ENCODE measurements at places on chromosomes 2 and 18.

GRCh38 chr2:213934560-213934959 lies 476.3 kb upstream of the VWC2L start:
- DNase-seq: peak; percentile 2

- peak; percentile 6 for DNase-seq
Observed at GRCh38 chr2:99689145-99689742, 199.4 kb upstream of the REV1 start.

GRCh38 chr18:6406075-6406909 lies 8.4 kb downstream of the L3MBTL4 start:
- DNase-seq: no peak

DNA sequence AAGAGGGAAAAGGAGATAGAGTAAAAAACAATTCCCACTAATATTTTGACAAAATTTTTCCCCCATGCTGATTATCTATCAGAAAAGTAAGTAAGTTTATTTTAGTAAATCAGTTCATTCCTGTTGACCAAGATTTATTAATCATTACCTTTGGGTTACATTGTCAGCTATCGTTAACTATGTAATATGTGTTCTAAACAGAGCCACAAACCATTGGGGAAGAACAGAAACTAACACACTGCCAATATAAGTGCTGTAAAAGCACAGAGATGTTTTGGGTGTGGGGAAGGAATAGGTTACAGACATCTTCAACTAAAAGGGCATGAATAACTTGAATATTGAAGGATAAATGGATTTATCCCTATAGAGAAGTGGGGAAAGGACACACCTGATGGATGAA lies 42.5 kb upstream of the ACADL start:
- DNase-seq: no peak

DNA sequence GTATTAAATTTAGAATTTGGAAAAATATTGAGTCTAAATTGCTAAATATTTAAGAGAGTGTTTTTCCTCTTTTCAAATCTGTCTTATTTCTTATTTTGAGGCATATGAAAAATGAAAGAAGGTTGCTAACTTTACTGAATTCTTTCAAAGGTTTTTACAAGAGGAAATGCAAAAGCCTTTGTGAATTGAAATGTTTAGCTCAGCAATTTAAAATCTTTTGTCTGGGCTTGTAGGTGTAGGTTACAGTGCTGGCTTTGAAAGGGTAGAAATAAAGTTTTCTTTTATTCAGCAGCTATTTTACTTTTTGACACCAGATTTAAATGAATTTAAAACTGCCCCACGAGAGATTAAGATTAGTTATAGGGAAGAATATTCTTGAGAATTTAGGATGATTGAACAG lies 192.0 kb downstream of the CDH7 start:
- peak; percentile 20 for DNase-seq

- DNase-seq: no peak
Observed at GRCh38 chr2:139080244-139080643, 300.1 kb upstream of the NXPH2 start.

DNA sequence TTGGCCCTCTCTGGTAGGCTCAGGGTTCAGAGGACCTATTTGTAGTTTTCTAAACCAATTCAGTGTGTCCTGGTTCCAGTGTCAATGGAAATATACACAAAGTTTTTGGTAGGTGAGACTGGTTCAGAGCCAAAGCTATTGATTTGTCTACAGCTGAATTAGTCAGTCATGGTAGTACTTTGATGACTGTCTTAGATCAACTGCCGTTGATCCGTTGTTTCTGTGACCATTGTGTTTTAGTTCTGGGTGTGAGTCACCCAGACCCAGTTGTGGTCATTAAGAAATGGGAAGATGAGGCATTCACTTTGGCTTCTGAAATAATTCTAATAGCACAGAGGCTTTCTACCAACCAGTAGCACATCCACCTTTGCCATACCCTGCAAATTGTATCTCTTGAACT lies 16.0 kb upstream of the RPE start:
- DNase-seq: no peak

- no peak for DNase-seq
Observed at GRCh38 chr2:120150040-120150482, 73.1 kb downstream of the TMEM185B start.

GRCh38 chr2:172308253-172308935 lies 119.0 kb upstream of the ITGA6 start:
- peak; percentile 84 for DNase-seq

DNA sequence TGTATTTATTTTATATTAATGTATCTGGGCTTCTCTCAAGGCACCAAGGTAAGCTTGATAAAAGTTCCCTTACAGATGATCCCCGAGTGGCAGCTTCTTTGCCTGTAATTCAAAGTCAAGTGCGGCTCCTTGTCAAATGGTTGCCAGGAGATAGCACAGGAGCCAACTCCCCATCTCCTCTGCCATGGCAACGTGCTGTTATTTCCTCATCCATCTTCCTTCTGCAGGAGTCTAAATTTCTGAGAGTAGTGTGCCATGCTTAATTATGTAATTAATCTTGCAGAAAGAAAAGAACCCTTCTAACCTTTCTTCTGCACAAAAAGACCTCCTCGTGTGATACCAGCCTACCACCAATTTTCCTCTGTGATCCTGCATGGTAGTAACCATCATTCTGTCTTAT lies 46.2 kb upstream of the ACMSD start:
- DNase-seq: peak; percentile 13

DNA sequence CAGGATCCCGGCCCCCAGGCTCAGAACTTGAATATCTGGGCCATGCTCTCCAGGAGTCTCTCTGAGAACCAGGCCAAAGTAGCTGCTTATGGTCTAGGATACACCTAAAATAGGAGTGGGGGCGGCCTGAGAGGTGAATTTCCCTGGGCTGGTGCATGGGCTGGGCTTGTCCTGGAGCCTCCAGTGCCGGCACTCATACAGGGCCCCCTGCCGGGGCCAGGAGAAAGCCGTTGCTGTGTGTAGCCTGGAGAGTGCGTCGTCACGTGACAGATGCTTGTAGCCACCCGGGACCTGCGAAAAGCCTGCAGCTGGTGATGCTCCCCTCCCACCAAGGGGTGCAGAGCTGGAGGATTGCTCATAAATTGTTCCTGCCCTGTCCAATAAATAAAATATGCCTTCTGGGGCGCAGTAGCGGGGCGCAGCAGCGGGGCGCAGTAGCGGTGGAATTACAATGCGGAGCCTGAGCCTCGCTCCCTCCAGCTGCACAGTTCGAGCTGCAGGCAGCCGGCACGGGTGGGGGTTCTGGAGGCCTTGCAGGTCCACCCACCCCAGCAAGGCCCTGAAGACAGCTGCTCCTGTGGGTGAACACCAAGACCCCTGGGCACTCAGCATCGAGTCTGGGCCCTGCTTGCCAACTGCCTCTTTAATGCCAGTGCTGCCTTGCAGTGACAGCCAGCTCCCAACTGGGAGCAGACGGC lies 289.9 kb downstream of the NDUFA10 start:
- DNase-seq: peak; percentile 5

- no peak for DNase-seq
Observed at GRCh38 chr18:70169747-70170146, 35.7 kb downstream of the RTTN start.

DNA sequence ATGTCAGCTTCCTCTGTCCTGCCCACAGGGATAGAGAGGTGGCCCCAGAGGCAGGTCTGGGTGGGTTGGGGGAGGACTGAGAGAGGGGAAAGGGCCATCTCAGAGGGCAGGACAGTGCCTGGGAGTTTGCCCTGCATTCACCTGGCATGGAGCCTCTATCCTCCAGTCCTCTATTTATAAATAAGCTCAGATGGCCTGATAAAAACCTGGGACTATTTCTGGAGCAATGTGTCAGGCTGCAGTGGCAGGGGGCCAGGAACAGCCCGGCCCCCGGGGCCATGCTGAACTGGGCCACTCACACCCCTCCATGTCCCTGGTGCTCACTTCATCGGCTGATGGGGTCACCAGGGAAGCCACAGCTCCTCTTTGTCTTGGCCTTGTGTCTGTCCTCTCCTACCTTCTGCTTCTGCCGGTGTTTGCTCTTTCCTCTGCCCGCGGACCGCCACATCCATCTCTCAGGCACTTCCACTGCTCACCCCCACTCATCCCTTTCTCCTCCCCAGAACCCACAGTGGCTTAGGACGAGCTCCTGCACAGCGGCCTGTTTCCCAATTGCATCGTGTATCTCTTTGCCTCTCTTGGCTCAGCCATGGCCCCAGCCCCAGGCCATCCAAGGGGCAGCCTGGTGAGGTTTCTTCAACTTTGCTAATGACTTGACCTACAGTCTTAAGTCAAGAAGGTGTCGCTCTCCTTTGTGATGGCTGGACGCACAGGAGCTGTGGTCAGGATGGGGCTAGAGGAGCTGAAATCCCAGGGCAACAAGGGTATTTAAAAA lies 38.8 kb downstream of the SCTR start:
- no peak for DNase-seq

DNA sequence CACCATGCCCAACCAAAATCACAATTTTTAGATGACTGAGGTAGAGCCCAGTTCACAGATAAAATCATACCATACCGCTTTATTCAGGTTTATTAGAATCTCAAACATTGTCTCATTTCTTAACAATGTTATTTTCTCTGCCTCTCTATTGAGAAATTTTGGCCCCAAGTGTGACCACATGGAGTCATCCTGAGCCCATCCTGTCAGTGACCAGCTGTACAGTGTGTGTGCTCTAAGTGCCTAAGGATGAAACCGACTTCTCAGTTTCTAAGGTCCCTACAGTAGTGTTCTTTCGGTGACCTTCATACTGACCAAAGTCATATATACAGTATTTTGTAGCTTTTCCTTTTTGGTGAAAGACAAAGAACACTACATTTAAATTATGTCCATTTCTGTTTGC lies 123.7 kb upstream of the MSTN start:
- DNase-seq: no peak

DNA sequence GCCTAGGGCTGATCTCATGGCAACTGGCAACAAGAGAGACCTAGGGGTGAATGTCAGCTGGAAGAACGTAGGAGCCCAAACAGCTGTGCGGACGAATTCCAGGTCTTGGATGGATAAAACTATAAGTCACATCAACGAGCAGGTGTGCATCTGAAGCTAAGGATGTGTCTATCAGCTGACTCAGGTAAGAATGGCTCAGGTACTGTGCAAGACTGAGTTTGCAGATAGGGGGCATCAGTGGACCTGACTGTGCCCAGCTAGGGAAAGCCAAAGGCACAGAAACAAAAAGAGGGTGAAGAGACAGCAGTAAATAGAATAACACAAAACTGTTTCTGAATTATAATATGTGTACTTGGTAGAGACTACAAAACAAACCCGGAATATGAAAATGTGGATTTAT lies 357.3 kb downstream of the ZEB2 start:
- peak; percentile 11 for DNase-seq

GRCh38 chr18:63106727-63107126 lies 212.8 kb downstream of the BCL2 start:
- no peak for DNase-seq

GRCh38 chr2:16650287-16651249 lies 15.1 kb downstream of the CYRIA start:
- no peak for DNase-seq

DNA sequence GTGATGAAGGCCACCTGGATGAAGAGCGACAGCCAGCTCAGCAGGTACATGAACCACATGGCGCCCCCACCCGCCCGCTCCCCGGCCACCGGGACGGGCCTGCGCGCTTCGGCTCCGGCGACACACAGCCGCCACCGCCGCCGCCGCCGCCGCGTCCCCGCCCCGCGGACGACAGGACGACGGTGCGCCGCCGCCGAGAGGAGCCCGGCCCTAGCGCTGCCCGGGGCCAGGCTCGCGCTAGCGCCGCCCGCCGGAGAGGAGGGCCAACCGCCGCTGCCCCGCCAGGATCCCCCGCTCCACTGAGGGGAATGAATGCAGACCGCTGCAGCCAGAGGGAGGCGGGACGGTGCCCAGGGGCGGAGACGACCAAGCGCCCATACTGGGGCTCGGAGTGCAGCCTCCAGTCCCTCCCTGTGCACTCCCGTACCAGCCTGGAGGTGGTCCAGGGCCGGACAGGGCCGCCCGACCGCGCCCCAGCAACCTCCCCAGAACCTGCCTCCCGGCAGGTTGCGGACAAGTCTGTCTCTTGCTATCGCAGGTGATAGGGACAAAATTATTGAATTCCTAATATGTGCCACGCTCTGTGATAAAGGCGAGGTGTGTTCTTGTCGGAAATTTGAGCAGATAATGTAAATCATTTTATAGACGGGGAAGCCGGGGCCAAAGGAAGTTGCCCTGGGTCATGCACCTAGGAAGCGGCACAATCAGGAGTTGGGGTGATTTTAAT lies at the start of gene TEX261:
TEX261 (minus strand) TSS at position 175 of the 727 bp plus-strand sequence; CDS start at position 59, 116 bp downstream.
- peak; percentile 88 for DNase-seq

DNA sequence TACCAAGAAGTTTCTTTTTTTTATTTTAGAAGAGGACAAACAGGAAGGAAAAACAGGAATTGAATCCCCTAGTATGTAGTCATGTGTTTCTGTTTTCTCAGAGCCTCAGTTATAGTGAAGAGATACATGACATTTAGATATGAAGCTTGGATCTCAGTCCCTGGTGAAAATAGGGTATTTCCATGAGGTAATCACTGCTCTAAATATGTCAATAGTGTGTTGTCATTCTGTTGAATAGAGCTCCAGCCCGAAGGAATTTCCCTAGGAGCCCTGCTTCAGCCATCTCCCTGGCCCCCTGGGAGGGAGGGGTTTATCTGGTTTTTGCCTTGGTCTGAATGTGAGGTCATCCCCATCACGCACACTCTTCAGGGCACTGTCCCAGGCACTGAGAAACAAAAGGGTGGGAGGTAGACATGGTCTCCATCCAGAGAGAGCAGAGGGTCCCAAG lies 47.1 kb upstream of the REL start:
- no peak for DNase-seq

GRCh38 chr2:217066510-217067270 lies 206.8 kb upstream of the TNP1 start:
- DNase-seq: no peak

- DNase-seq: no peak
Observed at GRCh38 chr2:33931164-33931563, 332.1 kb upstream of the FAM98A start.

GRCh38 chr2:105330681-105331375 lies 1.3 kb upstream of the TGFBRAP1 start:
- no peak for DNase-seq

- DNase-seq: no peak
Observed at GRCh38 chr2:105381101-105381668, 17.7 kb downstream of the FHL2 start.

GRCh38 chr18:38940863-38941531 lies 1375.4 kb upstream of the CELF4 start:
- no peak for DNase-seq

DNA sequence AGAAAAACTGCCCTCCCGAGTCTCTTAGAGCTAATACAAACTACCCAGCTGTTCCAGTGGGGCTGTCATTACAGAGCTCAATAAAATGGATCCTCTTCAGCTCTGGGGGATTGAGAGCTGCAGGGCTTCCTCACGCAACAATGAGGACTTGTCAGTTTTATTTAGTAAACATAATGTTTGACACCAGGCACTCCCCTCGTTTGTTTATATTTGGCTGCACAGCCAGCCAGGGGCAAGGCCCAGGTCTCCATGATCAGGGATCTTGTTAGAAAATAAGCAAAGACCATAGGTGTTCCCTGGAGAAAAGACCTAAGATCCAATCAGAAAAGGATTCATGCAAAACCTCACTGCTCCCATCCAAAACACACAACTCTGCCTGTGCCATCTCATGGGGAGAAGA lies 158.2 kb downstream of the C1D start:
- DNase-seq: no peak

GRCh38 chr2:199936554-199936953 lies 18.7 kb downstream of the TYW5 start:
- DNase-seq: no peak

GRCh38 chr2:96594282-96594681 lies 43.8 kb downstream of the KANSL3 start:
- DNase-seq: no peak

- no peak for DNase-seq
Observed at GRCh38 chr2:43890855-43891254, 52.1 kb downstream of the ABCG8 start.

Data from NCI-H146 (cell line).